ENCODE measurements at places on chromosomes 2 and 18.

- no peak for DNase-seq
Observed at GRCh38 chr2:41000906-41001305, 549.0 kb upstream of the SLC8A1 start.

DNA sequence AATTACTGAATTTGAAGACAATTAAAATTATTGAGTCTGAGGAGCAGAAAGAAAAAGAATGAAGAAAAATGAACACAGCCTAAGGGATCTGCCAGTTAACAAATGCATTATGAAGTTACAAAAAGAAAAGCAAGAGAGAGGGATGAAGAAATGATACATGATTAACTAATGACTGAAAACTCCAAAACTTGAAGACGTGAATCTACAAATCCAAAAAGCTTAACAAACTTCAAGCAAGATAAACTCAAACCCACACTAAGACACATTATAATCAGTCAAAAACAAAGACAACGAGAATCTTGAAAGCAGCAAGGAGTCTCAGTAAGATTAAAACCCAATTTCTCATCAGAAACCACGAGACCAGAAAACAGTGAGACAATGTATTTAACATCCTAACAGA lies 15.6 kb downstream of the RPRD1A start:
- DNase-seq = no peak

DNA sequence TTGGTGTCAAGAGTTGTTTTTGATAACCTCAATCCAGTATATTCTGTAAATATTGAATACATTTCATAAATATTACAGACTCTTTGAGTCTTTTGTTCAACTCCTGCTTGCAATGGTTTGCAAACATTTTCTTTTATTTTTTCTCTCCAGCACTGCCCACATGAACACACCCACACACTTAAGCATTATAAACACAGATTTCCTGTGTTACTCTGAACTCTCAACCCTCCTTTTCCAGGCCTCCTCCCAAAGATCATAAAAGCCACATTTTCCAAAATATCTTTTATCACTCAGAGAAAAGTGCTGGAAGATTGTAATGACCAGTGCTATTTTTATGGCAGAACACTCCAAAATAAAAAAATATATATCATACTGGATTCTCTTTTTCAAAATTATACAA lies 20.5 kb downstream of the ARHGAP25 start:
- DNase-seq = no peak

DNA sequence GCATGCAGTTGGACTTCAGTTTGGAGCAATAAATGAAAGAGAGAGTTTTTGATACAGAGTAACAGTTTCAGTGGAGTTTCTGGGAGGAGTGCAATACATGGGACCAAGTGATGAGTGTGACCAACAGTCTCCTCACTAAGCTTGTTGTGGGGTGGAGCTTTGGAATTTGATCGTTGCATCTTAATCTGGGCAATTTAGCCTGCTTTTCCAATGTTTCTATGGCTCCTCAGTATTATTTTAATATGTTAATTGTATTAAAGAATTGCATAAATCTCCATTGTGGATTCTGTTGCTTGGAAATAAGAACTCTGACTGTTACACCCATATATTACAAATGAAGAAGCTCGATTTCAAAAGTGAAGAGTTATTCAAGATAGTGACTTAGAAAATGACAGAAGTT lies 446.6 kb upstream of the LRATD1 start:
- DNase-seq = no peak

GRCh38 chr2:37267685-37268084 lies 36.2 kb downstream of the NDUFAF7 start:
- no peak for DNase-seq

DNA sequence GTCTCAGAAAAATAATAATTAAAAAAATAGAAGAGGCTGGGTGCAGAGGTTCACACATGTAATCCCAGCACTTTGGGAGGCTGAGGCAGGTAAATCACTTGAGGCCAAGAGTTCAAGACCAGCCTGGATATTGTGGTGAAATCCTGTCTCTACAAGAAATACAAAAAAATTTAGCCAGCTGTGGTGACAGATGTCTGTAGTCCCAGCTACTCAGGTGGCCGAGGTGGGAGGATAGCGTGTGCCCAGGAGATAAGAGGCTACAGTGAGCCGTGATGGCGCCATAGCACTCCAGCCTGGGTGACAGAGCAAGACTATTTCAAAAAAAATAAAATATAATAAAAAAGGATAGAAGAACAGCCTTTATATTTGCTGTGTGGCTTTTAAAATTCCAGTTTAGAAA lies 35.9 kb downstream of the SMC6 start:
- no peak for DNase-seq

DNA sequence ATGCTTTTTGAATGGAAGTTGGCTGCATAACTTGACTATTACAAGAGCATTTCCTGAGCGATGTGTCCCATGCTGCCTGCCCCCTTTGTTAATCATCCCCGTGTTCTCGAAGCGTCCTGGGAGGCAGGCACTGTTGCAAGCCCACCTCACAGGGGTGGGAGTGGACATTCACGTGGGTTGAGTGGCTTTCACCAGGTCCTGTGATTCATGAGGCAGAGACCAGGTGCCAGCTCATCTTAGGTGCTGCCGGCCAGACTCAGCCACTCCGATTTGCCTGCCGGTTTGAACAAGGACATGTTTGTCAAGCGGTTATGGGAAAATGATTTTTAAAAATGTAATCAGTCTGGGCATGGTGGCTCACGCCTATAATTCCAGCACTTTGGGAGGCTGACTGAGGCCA lies 112.5 kb downstream of the ZNF532 start:
- no peak for DNase-seq

DNA sequence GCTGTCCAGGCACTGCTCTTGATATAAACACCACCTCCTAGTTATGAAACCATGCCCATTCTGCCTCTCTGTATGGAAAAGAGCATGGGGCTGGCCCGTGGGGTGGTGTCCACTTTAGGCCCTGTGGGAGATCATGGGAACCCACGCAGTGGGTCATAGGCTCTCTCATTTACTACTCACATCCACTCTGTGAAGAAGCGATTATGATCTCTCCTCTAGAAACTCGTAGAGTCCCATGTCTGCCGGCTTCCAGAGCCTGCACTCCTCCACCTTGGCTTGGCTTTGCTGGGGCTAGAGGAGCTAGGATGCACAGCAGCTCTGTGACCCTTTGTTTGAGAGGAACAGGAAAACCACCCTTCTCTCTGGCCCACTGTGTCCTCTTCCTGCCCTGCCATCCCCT lies 15.9 kb downstream of the EMX1 start:
- DNase-seq = no peak

GRCh38 chr2:101613056-101613704 lies 84.3 kb upstream of the MAP4K4 start:
- DNase-seq = no peak

DNA sequence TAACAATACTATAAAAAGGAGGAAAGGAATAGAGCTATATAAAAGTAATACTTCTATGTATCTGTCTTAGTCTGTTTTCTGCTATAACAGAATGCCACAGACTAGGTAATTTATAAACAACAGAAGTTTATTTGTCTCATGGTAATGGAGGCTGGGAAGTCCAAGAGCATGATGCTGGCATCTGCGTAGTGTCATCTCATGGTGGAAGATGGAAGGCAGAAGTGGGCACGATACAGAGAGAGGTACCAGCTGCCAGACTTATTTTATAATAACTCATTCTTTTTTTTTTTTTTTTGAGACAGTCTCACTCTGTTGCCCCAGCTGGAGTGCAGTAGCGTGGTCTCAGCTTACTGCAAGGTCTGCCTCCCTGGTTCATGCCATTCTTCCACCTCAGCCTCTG lies 4.3 kb downstream of the DHX57 start:
- DNase-seq = no peak

DNA sequence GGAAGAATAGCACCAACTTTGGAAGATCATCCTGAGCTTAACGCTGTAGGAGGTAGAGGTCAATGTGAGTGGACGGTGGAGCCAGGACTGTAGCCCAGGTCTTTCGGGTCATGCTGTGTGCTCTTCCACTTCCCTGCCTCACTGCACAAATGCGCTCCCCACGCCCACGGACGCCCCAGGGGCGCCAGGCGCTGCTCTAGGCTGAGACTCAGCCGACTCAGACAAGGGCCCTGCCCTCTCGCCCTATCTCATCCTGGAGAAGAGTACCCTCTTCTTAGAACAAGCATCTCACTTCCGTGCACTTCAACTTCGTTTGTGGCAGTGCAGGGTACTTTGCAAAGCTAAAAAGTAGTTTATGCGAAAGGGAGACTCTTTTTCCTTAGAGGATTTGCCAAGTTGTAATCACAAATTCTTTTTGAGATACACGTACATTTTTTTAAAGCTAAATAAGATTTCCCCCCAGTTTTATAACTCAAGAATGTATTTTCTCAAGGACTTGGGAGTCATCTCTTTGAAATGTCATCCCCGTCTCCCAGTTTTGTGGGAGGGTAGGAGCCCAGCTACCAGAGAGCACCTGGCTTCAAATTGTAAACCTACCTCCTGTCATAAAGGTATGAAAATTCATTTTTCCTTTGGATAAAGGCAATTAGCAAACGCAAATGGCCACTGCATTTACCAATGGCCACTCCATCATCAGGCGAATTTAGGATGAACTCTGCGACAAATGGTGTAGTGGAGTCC lies 1.2 kb upstream of the PRELID3A start:
- DNase-seq = no peak

- no peak for DNase-seq
Observed at GRCh38 chr2:126653109-126653508, 2.8 kb upstream of the GYPC start.

GRCh38 chr2:47510745-47511144 lies 107.8 kb downstream of the MSH2 start:
- no peak for DNase-seq

DNA sequence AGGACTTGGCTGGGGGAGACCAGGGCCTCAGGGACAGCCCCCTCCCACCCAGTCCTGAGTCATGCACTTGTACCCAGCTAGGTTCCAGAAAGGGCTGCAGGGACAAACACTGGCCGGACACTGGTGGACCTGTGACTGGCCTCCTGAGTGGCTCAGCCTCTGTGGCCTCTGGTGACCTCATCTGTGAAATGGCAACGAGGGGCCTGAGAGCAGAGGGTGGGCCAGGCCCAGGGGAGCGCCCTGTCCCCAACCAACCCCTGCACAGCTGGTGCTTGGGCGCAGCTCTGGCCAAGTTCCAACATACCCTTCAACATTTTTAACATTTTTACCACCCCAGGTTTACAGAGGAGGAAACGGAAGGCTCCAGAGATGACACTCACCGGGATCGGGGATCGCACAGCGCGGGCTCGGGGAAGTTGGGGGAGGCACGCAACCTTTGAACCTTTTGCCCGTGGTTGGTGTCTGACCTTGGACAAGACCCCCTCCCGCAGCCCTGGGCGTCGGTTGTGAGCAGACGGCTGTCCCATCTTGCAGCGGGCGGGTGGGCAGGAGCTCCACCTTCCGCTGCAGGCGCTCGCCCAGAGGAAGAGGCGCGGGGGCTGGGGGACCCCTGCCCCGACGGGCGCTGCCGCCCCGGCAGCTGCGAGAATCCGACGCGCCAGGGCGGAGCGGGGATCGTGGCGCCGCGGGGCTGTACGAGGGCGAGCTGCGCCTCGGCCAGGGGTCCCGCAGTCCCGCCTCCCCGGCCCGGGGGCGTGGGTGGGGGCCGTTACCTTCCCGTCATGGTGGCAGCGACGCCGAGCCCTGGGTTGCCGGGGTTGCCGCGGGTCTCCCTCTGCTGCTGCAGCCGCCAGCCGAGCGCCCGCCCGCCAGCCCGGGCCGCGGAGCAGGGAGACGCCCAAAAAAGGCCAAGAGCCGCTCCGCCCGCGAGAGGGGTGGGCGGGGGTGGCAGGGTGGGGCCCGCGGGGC lies 805 bp downstream of the LIMS2 start:
- DNase-seq = no peak

DNA sequence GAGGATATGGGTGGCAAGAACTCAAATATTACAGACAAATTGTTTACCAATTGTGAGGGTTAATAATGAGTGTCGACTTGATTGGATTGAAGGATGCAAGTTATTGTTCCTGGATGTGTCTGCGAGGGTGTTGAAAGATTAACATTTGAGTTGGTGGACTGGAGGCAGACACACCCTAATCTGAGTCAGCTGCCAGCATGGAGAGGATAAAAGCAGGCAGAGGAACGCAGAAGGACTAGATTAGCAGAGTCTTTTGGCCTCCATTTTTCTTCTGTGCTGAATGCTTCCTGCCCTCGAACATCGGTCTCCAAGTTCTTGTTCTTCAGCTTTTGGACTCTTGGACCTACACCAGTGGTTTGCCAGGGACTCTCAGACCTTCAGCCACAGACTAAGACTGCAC lies 1503.7 kb downstream of the LRP1B start:
- no peak for DNase-seq

DNA sequence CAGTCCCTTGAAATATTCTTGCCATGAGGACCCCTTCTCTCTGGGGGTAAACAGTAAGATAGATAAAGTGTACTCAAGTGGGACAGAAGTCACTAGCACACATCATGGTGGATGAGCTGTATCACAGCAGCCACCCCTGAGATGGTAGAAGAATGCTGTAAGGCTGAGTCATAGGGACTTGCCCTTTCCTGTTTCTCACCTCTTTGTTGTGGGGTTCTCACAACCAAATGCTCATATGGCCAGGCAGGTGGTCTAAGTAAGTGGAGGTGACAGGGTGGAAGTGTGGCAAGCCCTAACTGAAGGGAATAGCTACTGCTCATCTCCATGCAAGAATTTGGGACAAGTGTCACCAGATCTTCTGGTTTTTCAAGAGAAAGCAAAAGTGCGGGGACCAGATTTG lies 202.7 kb upstream of the SLC14A2 start:
- no peak for DNase-seq

DNA sequence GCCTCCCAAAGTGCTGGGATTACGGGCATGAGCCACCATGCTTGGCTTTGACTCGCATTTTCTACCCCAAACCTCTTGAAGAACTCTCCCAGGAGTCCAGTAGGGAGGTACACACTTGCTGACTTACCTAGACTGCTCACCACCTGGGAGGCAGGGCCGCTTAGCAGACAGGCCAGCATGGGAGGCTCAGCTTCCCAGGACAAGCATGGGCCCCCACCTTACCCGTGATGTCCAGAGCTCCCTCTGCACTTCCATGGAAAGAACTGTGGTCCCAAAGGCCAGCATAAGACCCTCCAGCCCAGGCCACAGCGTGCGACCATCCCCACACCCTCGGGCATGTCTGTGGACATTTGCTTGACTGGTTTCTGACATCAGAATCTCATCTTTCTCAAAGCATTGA lies 36.8 kb downstream of the ST8SIA5 start:
- DNase-seq = no peak

Measured in stimulated activated CD8-positive, alpha-beta memory T cell treated with anti-CD3 and anti-CD28 coated beads, Interleukin-7, amount 100 ng/mL, for 48 hours (primary cell).